NCI-H446 treated with DMSO at 0.1 percent for 48 hours (cell line): ENCODE measurements at places on chromosomes 6 and 20.

GRCh38 chr6:165109011-165109410 is 200.4 kb downstream of the C6orf118 start:
- DNase-seq: no peak

- DNase-seq: no peak
Observed at GRCh38 chr6:157831424-157832249, 8.6 kb downstream of the SNX9 start.

DNA sequence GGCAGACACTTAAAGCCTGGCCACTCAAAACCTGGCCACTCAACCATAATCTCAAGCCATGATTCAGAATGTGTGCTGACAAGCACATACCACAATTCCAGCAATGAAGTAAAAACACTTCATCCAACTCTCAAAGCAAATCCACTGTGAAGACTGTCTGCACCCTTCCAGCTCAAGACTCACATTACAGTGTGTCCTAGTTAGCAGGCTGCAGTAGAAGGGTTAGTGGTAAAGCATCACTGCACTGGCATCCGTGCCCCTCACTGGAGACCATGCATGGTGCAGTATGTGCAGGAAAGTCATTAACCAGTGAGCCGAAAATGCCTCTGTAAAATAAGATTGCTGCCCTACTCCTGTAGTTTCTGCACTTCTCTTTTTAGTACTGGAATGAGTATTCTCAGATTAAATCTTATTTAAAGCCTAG is 43.4 kb downstream of the SLC23A2 start:
- no peak for DNase-seq

DNA sequence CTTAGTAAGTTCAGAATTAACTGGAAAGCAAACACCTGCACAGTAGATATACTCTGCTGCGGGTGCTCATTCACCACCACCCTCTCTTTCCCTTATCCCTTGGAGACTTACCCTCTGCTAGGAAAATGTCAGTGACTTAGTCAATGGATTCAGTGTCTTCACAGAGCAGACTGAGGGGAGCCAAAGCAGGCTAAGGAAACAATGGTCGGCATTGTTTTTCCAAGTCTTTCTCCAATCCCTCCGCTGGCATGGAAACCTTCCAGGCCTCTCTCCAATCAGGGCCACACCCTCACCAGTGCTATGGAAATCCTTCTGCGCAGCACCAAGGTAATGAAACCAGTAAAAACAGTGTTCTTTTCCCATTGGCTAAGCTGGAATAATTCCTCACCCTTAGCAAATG is 531.2 kb downstream of the TFAP2B start:
- DNase-seq: no peak

GRCh38 chr20:35088231-35089145 is 4.1 kb downstream of the TRPC4AP start:
- DNase-seq: no peak

GRCh38 chr6:112203577-112204349 is 50.6 kb downstream of the LAMA4 start:
- no peak for DNase-seq

DNA sequence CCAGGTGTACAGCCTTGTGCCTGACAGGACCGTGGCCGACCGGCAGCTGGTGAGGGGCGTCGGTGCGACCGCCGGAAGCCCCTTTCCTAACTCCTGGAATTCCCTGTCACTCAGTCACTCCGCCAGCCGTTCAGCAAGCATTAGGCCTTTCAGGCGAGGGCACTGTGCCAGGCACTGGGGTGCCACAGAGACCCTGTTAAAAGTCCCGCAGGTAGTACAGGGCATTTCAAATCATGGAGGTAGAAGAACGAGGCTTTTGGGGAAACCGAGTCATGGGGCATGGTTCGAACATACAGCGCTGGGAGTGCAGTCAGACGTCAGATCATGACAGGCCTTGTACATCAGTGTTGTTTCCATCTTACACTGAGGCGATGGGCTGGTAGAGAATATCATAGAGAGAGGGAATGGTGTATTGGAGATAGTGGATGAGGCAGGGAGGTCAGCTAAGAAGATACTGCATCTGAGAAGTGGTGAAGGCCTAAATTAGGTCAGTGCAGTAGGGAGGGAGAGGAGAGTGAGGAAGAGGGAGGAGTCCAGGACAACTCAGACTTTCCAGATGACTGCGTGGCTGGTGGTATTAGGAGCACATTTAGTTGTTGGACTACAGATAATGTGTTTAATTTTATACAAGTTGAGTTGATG is 892 bp upstream of the DXO start:
- DNase-seq: no peak

- DNase-seq: no peak
Observed at GRCh38 chr6:127897484-127897883, 3.4 kb downstream of the THEMIS start.

DNA sequence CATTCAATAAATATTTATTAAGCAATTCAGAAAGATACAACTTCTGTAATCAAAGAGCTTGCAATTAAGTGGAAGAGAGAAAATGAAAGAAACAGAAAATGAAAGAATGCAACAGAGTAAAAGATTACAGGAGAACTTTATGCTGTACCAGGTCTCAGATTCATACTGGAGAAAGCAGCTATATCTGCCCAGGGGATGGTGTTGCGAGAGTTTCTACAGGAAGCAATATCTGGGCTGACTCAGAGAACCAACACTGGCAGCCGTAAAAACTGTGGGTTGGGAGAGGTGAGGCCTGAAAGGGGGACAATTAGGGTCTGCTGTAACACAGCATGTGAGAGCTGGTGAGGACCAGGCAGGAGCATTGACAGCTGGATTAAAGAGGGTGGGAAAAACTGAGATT is 256.7 kb upstream of the TCF21 start:
- DNase-seq: no peak

- no peak for DNase-seq
Observed at GRCh38 chr6:5671601-5672559, 334.8 kb downstream of the NRN1 start.

GRCh38 chr6:44831002-44831610 is 443.6 kb downstream of the CDC5L start:
- no peak for DNase-seq

GRCh38 chr6:165811512-165811911 is 148.5 kb upstream of the PDE10A start:
- DNase-seq: no peak

GRCh38 chr6:1636272-1636825 is 26.6 kb downstream of the FOXC1 start:
- no peak for DNase-seq

DNA sequence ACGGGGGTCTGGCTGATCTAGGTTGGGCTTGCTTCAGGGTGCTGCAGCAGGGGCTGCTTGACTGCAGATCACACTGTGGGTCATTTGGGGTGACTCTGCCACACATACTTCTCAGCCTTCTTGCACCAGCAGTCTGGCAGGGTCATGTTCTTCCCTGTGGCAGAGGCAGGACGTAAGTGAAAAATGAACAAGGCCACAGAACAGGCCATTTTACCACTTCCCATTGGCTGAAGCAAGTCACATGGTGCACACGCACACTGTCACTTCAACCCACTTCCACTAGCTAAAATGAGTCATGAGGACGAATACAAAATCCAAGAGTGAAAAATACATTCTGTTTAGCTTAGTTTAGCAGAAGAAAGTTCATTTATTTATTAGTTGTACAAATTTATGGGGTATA is 168.6 kb upstream of the GGTLC1 start:
- no peak for DNase-seq

DNA sequence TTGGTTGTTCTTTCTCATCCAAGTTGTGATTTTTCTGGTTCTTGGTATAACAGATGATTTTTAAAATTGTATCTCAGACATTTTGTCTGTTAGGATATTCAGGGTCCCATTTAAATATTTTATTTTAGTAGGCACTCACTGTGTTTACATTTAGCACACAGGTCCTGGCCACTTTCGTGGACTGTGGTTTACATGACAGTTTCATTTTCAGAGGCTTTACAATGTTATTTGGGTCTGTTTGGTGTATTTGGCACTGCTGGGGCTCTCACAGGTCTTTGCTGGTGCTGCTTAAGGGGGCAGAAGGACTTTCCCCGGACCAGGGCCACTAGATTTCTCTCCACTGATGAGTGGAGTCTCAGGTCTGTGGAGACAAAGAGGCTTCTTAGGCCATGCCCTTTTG is 75.5 kb upstream of the TGM3 start:
- DNase-seq: no peak

DNA sequence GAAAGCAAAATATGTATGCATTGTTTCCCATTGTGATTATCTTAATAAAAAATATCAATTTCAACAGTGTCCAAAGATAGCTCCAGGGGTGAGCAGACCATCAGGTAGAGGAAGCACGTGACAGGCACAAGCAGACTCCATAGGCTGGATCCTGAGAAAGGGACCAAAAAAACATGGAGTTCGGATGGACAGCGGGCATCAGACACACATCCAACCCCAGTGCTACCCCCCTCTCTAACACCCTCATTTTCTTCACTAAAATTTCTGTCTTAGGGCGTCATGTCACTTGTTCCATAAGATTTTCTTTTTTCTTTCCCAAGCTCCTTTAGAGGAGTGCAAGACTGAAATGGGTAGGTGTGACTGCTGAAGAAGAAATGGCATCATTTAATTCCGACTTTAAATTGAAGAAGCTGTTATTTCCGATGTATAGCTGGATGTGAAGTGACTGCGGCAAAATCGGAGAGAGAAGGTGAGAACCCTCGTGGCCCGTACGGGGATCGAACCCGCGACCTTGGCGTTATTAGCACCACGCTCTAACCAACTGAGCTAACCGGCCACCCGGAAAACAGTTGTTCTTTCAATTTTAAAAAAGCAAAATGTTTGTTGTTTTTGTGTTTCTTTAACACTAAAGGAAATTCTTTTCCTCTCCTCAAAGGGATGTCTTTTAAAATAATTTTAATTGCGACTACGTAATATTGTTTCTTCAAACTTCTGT is 10.3 kb upstream of the PRSS16 start:
- no peak for DNase-seq

DNA sequence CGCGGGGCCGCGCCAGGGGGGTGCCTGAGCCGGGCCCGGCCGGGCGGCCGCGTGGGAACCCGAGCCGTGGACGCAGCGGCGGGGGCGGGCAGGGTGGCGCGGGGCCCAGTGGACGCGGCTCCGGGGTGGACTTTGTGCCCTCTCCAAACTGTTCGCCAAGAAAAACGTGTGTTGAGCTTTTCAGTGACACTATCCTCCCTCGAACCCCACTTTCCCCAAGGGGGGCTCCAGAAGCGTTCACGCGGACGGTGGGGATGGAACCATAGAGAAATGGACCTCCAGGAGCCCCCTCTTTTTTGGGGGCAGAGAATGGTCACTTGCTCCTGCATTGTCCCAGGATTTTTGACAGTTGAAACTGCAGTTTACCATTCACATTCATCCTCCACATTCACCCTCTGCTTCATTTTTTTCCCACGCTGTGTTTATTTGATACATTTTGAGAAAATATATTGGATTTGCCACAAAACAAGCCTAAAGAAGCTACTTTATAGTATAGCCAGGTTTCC is 2.9 kb upstream of the HIVEP1 start:
- no peak for DNase-seq

- DNase-seq: no peak
Observed at GRCh38 chr6:99016355-99016754, 68.6 kb upstream of the FBXL4 start.

DNA sequence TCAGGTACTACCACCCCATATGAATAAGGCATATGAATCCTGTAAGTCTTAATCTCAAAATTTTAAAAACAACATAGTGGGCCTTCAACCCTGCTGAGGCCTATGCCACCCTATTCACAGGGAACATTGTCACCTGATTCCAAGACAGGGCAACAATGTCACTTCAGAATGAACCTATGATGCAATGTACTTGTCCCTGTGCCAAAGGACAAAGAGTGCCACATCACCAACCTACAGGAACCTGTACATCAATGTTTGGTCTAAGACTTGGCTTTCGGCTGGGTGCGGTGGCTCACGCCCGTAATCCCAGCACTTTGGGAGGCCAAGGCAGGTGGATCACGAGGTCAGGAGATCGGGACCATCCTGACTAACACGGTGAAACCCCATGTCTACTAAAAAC is 318.5 kb upstream of the JARID2 start:
- no peak for DNase-seq

GRCh38 chr6:30954631-30955366 is 14.0 kb downstream of the MUCL3 start:
- DNase-seq: no peak

- DNase-seq: no peak
Observed at GRCh38 chr6:46998436-46999017, 43.6 kb downstream of the ADGRF1 start.

DNA sequence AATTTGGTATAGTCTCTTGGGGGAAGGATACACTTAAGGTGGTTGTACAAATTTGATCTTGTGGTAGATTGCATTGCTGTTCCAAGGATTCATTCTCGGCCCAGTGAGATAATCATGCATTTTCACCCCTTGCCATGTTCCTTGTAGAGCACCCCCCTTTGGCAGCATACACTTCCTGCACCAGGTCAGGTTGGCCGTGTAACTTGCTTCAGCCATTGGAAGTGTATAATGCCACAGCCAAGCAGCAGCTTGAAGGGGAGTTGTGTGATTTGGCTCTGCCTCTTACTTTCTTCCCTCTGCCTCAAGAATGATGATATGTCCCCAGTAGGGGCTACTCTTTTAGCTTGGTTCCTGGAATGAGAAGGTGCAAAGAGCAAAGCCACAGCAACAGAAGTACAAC is 21.9 kb downstream of the CCN2 start:
- no peak for DNase-seq

- no peak for DNase-seq
Observed at GRCh38 chr20:1174787-1175186, 10.0 kb downstream of the TMEM74B start.

GRCh38 chr6:113884011-113884410 is 26.9 kb downstream of the MARCKS start:
- DNase-seq: peak; percentile 15

DNA sequence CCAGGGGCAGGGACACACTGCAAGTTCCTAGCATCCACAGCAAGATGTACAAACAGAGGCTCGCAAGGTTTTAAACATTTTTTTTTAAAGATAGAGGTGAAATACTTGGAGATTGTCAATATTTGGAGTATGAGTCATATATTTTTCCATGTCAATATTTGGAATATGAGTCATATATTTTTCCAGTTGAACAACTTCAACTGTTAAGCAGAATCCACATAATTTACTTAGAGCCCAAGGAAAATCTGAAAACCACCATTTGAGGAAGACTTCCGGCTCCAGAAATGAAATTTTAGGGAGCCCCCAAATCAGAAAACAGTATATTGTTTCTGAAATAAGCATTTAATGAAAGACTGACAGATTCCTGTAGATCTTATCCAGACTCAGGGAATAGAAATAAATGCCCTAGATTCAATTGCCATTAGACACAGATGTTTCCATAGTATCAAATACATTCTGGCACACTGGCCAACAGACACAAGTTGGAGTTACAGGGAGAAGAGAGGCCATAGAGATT is 51.6 kb upstream of the FAM184A start:
- peak; percentile 22 for DNase-seq

- DNase-seq: no peak
Observed at GRCh38 chr20:37102571-37102970, 6.8 kb upstream of the RBL1 start.

DNA sequence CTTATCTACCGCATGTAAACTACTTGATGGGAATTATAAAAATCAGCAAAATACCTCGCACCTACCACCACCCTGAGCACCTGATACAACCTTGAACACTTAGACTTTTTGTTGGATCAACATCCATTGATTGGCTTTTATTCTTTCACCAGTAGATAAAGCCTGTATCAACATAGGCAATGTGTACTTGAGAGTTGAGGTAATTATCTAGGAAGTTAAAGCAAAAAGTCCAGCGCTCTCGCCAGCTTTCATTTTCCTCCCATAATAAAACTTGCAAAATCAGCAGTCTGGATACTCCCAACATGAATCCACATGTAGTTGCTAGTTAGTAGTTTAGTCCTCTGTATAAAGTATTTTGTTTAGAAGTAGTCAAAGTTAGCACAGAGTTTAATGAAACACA is 132.0 kb upstream of the PRDM1 start:
- DNase-seq: no peak
